GM23248 (cell line): ENCODE measurements at places on chromosomes 6 and 20. TPM values are rescaled to one million over a fixed set of nuclear protein-coding genes. Genes with fewer than 3 reads are reported as not detected.

DNA sequence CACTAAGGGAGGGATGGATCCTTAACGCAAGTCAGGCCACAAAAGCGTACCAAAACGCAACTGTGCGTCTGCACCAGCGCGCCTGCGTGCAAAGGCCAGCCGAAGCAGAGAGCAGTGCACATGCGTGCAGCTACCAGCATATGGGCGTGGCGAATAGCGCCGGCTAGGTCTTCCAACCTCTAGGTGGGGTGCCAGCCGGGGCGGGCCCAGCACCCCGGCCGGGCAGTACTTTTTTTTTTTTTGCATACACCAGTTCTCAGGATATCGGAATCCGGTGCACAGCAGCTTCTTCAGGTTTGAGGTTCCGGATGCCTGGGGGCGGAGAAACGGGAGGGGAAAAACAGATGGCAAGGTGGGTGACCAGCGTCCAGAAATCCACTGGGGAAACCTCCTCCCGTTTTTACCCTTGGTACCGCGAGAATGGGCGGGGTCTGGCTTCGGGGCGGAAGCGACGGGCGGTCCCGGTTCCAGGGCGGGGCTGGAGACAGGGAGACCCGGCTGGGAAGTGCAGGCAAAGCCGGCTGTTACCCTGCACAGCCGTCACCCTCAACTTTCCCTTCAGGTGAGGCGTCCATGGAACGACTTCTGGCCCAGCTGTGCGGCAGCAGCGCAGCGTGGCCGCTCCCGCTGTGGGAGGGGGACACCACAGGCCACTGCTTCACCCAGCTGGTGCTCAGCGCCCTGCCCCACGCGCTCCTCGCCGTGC, at the start of gene ABCC10:
TSS of gene ABCC10 (plus strand) at position 136 of the 706 bp plus-strand sequence. CDS start at position 574, 438 bp downstream.
- H3K4me3 ChIP-seq = peak within 1 kb of the TSS; percentile 93
- peaks cover 6% of the 10 kb centered on the region; the same call in 1 of the 2 replicates for H3K4me1 ChIP-seq
- H3K27me3 ChIP-seq = no peaks in the 10 kb centered on the region
- no peaks in the 10 kb centered on the region for H3K36me3 ChIP-seq

DNA sequence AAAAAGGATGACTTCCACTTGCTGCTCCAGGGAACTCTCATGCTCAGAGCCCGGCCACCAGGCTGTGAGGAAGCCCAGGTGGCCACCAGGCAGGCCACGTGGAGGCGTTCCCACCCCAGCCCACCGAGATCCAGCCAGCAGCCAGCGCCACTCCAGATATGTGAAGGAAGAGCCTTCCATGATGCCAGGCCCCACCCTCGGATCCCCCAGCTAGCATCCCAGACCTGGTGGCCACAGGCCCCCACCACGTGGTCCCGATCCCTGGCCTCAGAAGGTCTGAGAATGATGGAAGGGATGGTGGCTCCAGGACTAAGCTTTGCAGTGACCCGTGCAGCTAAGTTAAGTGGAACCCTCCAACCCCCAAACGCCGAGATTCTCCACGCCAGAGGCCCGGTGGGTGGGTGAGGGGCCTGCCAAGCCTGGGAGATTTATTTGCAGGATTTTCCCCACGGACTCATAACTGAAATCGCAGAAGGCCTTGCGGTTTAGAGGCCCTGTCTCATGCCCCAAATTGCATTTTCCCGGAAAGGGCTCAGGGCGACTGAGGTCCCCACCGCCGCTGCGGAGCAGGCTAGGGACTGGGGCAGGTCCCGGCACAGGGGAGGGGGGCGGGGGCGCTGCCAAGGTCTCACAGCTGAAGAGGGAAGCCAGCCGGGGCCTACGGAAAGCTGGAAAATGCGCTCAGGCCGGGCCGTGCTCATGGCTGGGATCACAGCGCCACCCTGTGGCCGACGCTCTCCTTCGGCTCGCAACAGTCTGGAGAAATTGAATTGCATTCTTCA, 31.1 kb upstream of the CST7 start:
- no peaks in the 10 kb centered on the region for H3K36me3 ChIP-seq
- peaks cover 16% of the 10 kb centered on the region for H3K27me3 ChIP-seq
- no peak overlapping the region for H3K27ac ChIP-seq
- H3K4me3 ChIP-seq = no peak overlapping the region
- H3K4me1 ChIP-seq = no peaks in the 10 kb centered on the region

- no peak overlapping the region for H3K27ac ChIP-seq
- H3K4me1 ChIP-seq = 0 out of 2 replicates have a peak, but pooled peaks cover 9% of the 10 kb centered on the region
- peak; percentile 61 for DNase-seq
These were observed 290.2 kb downstream of the PHACTR1 start for GRCh38 chr6:13006578-13007300.

- H3K27ac ChIP-seq = no peak overlapping the region
- no peaks in the 10 kb centered on the region for H3K27me3 ChIP-seq
- no peaks in the 10 kb centered on the region for H3K4me1 ChIP-seq
- no peaks in the 10 kb centered on the region for H3K36me3 ChIP-seq
- no peak overlapping the region for H3K4me3 ChIP-seq
- DNase-seq = no peak
These were observed 210.0 kb upstream of the SOX4 start for GRCh38 chr6:21383450-21384085.

DNA sequence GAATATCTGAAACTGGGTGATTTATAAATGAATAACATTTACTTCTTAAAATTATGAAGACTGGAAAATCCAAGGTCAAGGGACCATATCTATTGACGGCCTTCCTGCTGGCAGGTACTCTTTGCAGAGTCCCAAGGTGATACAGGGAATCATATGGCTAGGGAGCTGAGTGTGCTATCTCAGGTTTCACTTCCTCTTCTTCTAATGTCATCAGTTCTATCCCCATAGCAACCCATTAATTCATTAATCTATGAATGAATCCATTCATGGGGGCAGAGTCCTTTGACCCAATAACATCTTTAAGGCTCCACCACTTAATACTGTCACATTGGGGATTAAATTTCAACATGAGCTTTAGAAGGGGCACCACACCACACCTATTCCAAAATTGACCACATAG, 772.0 kb downstream of the HACE1 start:
- H3K27ac ChIP-seq = no peak overlapping the region
- H3K27me3 ChIP-seq = no peaks in the 10 kb centered on the region
- no peaks in the 10 kb centered on the region for H3K4me1 ChIP-seq
- no peak for DNase-seq
- H3K36me3 ChIP-seq = no peaks in the 10 kb centered on the region
- no peak overlapping the region for H3K4me3 ChIP-seq

GRCh38 chr6:148367411-148368024, 24.9 kb downstream of the SASH1 start:
- DNase-seq = peak; percentile 52
- H3K27me3 ChIP-seq = no peaks in the 10 kb centered on the region
- H3K27ac ChIP-seq = 0 out of 2 replicates have a peak overlapping the region, but pooled peaks have one; percentile 21
- no peak overlapping the region for H3K4me3 ChIP-seq
- H3K4me1 ChIP-seq = peaks cover 23% of the 10 kb centered on the region

- no peaks in the 10 kb centered on the region for H3K36me3 ChIP-seq
- no peaks in the 10 kb centered on the region for H3K4me1 ChIP-seq
- no peak overlapping the region for H3K4me3 ChIP-seq
These were observed 102.7 kb downstream of the FOXC1 start for GRCh38 chr6:1712451-1712850.

DNA sequence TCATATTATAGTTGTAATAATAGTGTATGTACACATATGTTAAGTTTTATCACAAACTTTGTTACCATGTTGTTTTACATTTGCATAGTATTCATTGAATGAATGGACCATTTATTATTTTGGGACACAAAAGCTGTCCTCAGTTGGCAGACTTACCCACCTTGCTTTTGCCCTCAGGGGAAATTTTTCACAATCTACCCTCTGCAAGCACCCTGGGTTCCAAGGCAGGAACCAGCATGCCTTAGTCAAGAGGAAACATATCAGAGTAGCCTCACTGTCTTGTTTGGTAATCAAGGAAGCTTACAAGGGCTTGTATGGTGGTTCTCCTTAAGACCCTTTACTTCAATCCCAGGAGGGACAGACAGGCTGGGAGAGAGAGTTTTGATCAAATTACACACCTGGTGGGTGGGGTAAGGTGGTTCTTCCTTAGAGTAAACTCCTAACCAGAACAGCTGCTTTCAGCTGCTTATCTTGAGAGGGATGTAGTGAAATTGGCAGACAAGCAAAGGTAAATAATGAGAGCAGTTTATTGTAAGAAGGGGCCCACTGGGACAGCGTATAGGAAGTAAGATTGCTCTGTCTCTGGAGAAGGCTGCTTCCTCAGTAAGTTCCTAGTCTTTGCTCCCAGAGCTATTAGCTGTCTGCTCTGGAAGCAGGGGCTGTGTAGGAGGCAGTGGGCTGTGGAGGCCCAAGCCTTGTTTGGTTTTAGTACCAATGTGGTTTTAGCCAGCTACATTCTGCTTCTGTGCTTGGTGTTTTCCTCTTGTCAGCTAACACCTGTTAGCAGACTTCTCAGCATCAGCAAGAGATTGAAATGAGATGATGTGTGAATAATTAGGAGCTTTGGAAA, 31.1 kb downstream of the BRPF3 start:
- no peak overlapping the region for H3K27ac ChIP-seq
- DNase-seq = no peak
- H3K4me1 ChIP-seq = 0 out of 2 replicates have a peak, but pooled peaks cover 7% of the 10 kb centered on the region
- peaks cover 39% of the 10 kb centered on the region for H3K36me3 ChIP-seq
- no peaks in the 10 kb centered on the region for H3K27me3 ChIP-seq
- no peak overlapping the region for H3K4me3 ChIP-seq

GRCh38 chr20:46240065-46240464, 68.2 kb downstream of the CDH22 start:
- DNase-seq = no peak
- H3K27ac ChIP-seq = no peak overlapping the region
- H3K4me1 ChIP-seq = no peaks in the 10 kb centered on the region
- no peaks in the 10 kb centered on the region for H3K36me3 ChIP-seq
- H3K27me3 ChIP-seq = no peaks in the 10 kb centered on the region; the same call in 1 of the 2 replicates
- H3K4me3 ChIP-seq = no peak overlapping the region

DNA sequence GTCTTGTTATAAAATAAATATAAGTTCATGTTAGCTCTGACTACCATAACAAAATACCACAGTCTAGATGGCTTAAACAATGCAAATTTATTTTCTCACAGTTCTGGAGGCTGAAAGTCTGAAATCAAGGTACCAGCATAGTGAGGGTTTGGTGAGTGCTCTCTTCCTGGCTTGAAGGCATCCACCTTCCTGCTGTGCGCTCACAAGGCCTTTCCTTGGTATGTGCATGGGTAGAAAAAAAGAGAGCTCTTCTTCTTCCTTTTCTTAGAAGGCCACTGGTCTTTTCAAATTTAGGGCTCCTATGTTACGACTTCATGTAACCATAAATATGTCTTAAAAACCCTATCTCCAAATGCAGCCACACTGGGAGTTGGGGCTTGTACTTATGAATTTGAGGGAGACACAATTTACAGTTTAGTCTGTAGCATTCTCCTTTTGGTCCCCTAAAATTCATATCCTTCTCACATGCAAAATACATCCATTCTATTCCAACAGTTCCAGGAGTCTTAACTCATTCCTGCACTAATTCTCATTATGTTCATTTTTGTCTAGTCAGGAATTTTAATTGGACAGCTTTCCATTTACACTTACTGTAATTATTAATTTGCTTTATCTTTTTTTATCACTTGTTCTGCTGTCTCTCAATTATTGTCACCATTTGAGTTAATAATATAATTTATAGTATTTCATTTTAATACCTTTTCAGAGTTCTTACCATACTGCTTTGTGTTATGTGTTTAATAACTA, 381.9 kb upstream of the EPHA7 start:
- no peaks in the 10 kb centered on the region for H3K27me3 ChIP-seq
- DNase-seq = no peak
- no peaks in the 10 kb centered on the region for H3K36me3 ChIP-seq
- H3K4me3 ChIP-seq = no peak overlapping the region

- no peak overlapping the region for H3K27ac ChIP-seq
- DNase-seq = no peak
- H3K4me1 ChIP-seq = no peaks in the 10 kb centered on the region
These were observed 32.6 kb downstream of the BAK1 start for GRCh38 chr6:33547499-33547898.

- DNase-seq = no peak
- H3K27ac ChIP-seq = no peak overlapping the region
- H3K4me3 ChIP-seq = no peak overlapping the region
- H3K27me3 ChIP-seq = no peaks in the 10 kb centered on the region
These were observed 260.7 kb downstream of the PREX1 start for GRCh38 chr20:48567145-48567544.

- H3K27ac ChIP-seq = no peak overlapping the region
- peaks cover 70% of the 10 kb centered on the region for H3K27me3 ChIP-seq
- DNase-seq = no peak
- no peaks in the 10 kb centered on the region for H3K4me1 ChIP-seq
- H3K36me3 ChIP-seq = no peaks in the 10 kb centered on the region
These were observed 37.8 kb downstream of the CPXM1 start for GRCh38 chr20:2762578-2763131.

DNA sequence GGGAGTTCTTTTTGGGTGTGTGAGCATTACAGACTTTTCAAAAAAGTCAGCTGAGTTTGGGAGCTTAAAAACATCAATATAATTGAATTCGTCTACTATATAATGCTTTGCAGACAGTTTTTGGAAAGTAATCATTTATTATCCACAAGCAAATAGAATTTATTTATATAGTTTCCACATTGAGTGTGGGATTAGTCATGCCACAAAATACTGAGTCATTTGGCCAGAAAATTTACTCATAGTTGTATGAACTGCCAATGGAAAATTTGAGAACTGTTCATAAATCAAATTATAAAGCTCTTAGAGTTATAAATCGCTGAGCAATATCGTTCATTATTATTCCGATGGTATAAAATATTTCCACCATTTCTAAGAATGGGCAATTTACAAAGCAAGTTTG, 5.0 kb downstream of the BEND6 start:
- DNase-seq = peak; percentile 86
- H3K4me1 ChIP-seq = peaks cover 58% of the 10 kb centered on the region
- no peaks in the 10 kb centered on the region for H3K36me3 ChIP-seq

GRCh38 chr20:54065601-54066038, 4.8 kb downstream of the BCAS1 start:
- peaks cover 36% of the 10 kb centered on the region for H3K4me1 ChIP-seq
- no peak overlapping the region for H3K27ac ChIP-seq
- no peak for DNase-seq
- no peaks in the 10 kb centered on the region for H3K36me3 ChIP-seq
- H3K4me3 ChIP-seq = no peak overlapping the region
- no peaks in the 10 kb centered on the region for H3K27me3 ChIP-seq

DNA sequence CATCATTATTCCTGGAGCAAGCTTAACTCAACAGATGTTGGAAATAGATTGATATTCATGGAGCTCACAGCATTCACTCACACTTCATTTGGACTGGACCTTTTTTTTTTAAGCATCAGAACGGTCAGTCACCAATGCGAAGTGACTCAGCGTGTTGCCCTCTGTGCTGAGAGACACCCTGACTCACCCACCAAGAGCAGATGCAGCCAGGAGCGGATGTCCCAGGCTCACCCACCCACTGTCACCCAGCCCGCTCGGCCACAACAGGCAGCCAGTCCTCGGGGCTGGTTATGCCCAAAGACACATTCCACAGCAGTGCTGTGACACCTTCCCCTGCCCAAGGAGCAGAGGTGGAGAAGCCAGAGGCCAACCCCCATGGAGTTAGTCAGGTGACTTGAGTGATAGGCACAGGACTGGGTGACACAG, 15.7 kb downstream of the RNASET2 start:
- peak; percentile 54 for DNase-seq
- no peaks in the 10 kb centered on the region for H3K27me3 ChIP-seq
- H3K4me1 ChIP-seq = no peaks in the 10 kb centered on the region
- H3K4me3 ChIP-seq = no peak overlapping the region
- no peaks in the 10 kb centered on the region for H3K36me3 ChIP-seq
- H3K27ac ChIP-seq = no peak overlapping the region

GRCh38 chr6:33607126-33607783, 13.9 kb upstream of the ITPR3 start:
- H3K4me1 ChIP-seq = peaks cover 20% of the 10 kb centered on the region
- H3K27ac ChIP-seq = no peak overlapping the region
- no peak overlapping the region for H3K4me3 ChIP-seq
- DNase-seq = no peak
- H3K27me3 ChIP-seq = no peaks in the 10 kb centered on the region

The RCAN2 gene
- total RNA-seq = 6.5 and 7.6 TPM in 2 replicates

The GRM4 gene
- 0.22 and 0.38 TPM in 2 replicates for total RNA-seq

The PNISR gene
- 46.6 and 56.3 TPM in 2 replicates for total RNA-seq

The CTCFL gene
- not detected in 2 replicates for total RNA-seq

The FERMT1 gene
- total RNA-seq = 4.1 and 4.2 TPM in 2 replicates

The TRIM10 gene
- 0.11 TPM in 1 of 2 replicates, not detected in the other for total RNA-seq

The LY6G5B gene
- 2.7 and 7.5 TPM in 2 replicates for total RNA-seq

The MYH7B gene
- under 0.01 and 0.11 TPM in 2 replicates for total RNA-seq
